Activated CD4-positive, alpha-beta T cell treated with anti-CD3 and anti-CD28 coated beads, Interleukin-10, Interleukin-2, amounts not matched to agents 100 ng/mL and 50 ng/mL, durations not matched to agents 16 hours and 8 hours (primary cell): ENCODE measurements at places on chromosomes 3 and 15.

- no peak for DNase-seq
Observed at GRCh38 chr3:152260026-152260425, 8.7 kb upstream of the MBNL1 start.

DNA sequence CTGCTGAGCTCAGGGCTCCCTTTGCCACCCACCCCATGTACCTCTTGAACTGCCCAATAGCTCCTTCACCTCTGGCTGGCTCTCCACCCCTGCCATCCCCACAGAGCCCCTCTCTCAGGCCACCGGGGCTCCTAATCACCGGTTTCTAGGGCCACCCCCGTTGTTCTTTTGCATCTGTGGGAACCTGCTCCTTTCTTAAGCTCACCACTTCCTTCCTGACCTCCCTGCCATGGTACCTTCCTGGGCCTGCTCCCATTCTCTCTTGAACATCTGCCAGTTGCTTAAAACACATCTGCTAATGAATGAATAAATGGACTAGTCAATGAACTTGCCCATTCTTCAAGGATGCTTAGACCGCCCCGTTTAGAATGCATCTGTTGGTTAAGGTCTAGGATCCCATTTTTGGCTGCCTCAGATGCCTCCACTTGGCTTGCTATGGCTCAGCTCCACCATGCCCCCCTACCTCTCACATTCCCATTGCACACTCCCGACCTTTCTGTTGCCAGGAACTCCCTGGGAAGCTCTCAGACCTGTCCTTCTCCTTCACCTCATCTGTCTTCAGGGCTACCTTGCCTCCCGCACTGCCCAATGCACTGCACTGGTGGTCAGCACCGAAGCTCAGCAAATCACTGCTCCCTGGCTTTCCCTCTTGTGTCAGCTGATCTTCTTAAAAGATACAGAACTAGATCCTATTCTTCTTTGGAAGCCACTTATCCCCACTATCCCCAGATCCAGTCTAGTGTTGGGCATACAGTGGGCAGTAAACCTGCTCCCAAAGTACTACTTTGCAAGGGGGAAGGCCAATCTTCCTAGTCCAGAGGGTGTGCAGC, 9.1 kb downstream of the AMOTL2 start:
- no peak for DNase-seq

GRCh38 chr3:113662824-113663223, 33.6 kb downstream of the USF3 start:
- no peak for DNase-seq

GRCh38 chr3:126900859-126901540, 81.9 kb upstream of the PLXNA1 start:
- DNase-seq = no peak

DNA sequence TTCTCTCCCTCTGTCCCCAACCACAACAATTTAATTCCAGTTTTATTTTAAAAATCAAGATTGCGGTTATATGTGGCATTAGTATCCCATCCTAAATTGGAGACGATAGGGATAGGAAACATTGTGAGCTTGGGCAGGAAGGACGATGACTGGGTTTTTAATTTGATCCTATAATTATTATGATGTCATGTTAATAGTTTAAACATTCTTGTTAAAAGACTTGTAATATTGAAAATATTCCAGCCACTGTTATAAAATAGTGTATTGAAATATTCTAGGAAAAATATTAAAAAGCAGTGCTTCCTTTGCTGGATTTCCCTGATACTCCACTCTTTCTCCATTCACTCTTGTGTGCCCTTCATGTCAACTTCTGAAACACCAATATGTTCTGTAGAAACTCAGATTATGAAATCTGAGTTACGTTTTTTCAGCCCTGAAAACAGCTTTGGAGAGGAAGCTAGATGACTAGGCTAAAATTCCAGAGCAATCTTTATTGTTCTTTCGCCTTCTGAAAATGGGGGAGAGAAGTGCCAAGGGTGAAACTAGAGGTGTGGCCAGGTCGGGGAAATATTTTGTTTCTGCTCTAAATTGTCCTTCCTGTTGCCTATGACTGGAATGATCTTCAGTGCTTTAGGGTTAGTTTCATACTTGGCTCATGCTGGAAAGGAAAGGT, 46.1 kb upstream of the MAP3K13 start:
- no peak for DNase-seq

DNA sequence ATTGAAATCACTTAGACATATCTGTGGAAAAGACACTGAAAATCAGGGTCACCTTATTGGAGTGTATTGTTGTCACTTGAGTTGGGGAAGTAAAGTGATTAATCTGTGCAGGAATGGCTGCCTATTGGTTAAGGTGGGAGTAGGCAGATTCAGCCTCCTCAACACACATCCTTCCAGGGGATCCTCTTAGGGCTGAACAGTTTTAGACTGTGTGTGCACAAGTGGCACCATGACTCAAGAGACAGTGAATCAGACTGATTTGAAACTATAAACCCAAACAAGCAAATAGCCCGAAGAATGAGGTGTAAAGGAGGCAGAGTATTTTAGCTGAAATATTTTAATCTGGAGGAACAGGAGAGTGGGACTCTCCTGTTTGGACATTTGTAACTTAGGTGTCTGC, 4.9 kb downstream of the ABHD17C start:
- no peak for DNase-seq

DNA sequence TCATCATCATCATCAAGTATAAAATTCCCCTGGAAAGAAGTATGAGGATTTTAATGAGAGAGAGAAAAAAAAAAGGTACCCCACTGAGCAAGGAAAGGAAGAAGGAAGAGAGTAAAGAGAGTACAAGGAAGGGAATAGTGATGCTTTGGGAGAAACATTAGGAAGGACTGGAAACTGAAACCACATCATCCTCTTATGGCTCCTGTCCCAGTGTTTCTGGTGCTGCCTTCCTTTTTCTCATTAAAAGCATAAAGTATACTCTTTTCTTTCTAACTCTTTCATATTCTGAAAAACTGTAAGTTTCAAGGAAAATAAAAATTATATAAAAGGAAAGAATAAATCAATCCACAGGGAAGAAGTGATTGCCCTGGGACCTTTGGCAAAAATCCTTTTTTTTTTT, 616.4 kb upstream of the CBLB start:
- DNase-seq = no peak

GRCh38 chr3:94272016-94272415, 209.2 kb downstream of the NSUN3 start:
- no peak for DNase-seq

GRCh38 chr3:183328823-183329222, 75.8 kb downstream of the B3GNT5 start:
- DNase-seq = no peak

- DNase-seq = no peak
Observed at GRCh38 chr15:27418726-27419125, 447.7 kb downstream of the GABRG3 start.

DNA sequence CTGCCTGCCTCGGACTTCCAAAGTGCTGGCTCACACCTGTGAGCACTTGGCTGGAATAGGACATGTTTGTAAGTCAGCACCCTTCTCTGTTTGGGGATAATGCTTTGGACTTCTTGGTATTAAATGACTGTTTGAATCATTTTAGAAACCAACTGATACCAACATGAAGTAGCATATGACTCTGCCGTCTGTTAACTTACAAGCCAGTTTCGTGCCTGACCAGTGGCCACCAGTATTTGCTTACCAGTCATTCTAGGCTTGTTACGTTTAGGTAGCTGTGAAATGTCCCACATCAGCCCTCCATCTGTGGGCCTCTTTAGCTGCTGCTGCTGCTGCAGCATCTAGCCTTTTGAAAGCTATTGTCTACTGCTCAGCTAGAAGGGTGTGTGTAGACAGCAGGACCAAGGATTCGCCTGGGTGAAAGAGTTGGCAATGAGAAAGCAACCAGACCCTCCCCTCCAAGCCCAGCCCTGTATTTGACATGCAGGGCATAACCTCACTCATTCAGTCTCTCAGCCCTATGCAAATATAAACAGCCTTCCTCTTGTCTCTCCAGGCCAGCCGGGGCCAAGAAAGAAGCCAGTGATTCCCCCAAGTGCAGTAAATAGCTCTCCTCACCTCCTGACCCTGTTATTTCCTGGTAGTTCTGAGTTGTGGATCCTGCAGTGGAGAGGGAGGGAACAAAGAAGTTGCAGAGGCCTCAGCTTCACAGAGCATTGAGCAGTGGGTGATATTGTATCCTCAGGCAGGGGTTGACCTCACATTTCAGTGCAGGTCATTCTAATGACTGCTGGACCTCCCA, 51.0 kb downstream of the NKIRAS1 start:
- no peak for DNase-seq

DNA sequence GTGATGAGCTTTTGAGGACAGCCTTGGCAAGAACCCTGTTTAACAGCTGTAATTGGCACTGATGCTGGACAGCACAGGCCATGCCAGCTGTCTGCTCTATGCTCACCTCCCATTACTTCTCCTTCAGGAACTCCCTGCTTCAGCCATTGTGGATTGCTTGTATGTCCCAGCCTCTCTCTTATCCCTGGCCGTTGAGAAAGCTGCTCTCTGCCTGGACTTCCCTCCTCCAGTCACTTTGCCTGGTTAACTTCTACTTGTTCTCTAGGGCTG, 444.5 kb downstream of the EPHB1 start:
- DNase-seq = no peak

GRCh38 chr3:149494759-149495580, 20.5 kb downstream of the TM4SF4 start:
- DNase-seq = peak; percentile 10

DNA sequence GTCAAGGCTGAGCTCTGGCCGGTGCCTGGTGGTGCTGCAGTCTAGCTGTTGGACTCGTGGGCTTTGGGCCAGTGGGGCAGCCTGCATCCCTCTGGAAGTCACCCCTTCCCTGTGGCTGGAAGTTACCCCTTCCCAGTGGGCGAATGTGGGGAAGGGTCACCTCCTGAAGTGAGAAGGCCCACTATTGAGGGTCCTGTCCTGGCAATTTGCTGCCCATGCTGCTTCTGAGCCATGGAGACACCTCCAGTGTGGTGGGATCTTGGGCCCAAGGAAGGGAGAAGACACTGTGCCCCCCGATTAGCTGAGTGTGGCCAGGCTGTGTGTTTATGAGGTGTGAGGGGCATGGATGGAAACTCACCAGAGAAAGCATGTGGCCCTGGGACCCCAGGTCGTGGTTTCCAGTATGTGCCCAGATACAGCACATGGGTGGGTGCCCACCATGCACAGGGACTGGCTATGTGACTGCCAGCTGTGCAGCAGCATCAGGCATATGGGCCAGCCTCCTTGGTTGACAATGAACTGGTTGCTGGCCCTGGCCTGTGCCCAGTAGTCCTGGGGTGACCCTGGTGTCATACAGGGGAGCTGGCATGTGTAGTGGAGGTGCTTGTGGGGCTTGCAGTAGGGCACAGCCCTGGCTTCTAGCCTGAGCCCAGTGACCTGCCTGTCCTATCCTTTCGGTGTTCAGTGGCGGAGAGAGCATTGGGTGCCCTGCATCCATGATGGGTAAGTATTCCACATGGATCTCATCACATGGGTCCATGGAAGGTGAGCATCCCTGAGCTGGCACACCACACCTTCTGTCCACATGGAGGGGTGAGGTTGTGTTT, 221.2 kb downstream of the SNRPN start:
- no peak for DNase-seq

DNA sequence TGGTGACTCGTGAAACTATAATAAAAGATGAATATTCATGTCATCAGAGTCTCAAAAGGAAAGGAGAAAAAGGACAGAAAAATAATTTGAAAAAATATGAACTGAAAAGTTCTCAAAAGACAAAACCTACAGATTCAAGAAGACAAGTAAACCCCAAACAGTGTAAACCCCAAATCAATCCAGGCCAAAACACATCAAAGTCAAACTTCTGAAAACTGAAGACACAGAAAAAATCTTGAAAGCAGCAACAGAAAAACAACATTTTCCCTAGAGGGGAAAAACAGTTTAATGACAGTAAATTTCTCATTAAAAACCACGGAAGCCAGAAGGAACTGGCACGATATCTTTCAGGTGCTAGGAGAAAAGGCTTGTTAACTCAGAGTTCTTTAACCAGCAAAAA, 143.8 kb downstream of the PEAK1 start:
- no peak for DNase-seq

DNA sequence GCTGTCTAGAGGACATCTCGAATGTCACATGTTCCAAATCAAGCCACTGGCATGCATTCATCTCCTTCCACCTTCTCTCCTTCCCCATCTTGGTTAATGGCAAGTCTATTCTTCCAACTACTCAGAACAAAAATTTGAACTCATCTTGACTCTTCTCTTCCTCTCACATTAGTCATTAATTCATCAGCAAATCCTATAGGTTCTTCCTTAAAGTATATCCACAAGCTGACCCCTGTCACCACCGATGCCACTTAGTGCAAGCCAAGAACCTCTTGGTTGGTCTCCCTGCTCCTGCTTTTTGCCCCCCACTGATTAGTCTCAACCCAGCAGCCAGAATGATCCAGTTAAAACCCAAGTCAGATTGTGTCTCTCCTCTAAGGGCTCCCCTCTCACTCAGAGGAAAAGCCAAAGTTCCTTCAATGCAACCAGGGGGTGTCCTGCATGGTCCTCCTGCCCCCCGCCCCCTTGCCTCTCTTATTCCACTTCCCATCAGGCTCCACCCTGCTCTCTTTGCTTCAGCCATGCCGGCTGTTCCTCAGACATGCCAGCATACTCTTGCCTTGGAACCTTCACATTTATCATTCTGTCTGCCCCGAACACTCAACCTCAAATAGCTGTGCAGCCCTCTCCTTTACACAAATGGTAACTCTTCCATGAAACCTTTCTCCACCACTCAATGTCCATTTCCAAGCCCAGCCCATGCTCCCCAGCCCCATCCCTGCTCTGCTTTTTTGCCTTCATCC, 1.0 kb upstream of the GALNT15 start:
- DNase-seq = no peak

GRCh38 chr15:35288580-35288979, 203.5 kb upstream of the NANOGP8 start:
- no peak for DNase-seq

GRCh38 chr15:78220713-78221112, 13.7 kb downstream of the ACSBG1 start:
- no peak for DNase-seq
